ENCODE measurements at places on chromosomes 4 and X.
A peak's percentile ranks its signal among the peaks of the same experiment; 100 is the strongest.

DNA sequence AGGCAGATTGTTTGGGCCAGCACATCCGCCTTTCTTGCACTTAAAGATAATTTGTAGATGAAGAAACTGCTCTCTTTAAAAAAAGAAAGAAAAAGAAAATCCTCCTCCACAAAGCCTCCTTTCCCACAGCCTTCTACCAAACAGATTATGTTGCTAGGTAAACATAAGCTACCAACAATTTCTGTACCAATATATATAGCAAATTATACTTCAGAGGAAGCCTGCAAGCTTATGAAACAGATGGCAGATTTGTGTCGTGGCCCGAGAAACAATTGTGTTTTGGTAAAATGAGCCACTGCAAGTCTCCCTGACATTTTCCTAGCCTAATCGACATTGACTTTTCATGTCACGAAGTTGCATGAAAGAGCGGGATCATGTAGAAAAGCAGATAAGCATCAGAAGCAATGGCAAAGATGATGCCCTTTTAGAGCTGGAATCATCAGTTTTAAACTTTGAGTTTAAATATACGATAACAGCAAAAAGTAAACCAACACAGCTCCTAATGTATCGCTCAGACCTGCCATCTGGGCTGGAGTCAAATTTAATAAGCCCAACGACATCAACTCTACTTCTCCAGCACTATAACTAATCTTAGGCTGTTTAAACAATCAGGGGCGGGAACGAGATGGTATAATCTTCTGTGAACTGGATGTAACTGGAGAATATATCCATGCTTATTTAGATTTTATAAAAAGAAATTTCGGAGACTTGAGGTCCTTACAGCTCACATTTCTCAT lies 94.9 kb upstream of the PLAC1 start:
- DNase-seq: no peak

- no peak for DNase-seq
Observed at GRCh38 chr4:7910952-7911578, 28.6 kb downstream of the AFAP1 start.

- DNase-seq: no peak
Observed at GRCh38 chr4:168881781-168882420, 128.2 kb downstream of the CBR4 start.

DNA sequence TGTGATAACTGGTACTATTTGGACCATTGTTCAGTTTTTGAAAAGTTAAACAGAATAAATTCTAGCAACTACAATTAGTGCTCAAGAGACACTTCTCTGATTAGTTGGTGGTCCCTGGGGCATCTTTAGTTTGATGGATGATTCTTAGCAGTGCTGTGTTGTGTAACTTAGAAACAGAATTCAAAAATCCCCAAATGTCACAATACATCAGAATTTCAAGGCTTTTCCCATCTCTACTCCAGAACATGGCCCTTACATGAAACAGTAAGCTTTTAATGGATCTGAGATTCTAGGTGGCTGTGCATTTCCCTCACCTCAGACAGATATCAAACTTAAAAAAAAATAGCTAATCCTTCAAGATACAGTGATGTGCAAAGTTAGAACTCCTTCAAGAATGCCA lies 104.4 kb upstream of the CXCL13 start:
- no peak for DNase-seq

DNA sequence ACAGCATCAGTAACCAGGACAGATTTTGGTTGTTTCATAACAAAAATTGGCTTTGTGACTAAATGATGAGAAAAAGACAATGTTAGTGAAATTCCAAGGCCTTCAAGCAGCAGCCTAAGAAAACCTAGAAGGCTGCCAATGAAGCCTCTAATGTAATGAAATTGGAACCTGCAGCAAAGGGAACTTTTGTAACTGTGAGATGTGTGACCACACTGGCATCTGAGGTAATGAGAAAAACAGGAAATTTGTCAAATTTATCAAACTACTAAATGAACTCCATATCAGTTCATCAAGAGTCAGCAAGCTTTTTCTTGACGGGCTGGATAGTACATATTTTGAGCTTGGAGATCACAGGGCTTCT lies 30.4 kb upstream of the EMCN start:
- DNase-seq: no peak

GRCh38 chrX:135112096-135112729 lies 8.1 kb downstream of the ETDB start:
- DNase-seq: no peak

DNA sequence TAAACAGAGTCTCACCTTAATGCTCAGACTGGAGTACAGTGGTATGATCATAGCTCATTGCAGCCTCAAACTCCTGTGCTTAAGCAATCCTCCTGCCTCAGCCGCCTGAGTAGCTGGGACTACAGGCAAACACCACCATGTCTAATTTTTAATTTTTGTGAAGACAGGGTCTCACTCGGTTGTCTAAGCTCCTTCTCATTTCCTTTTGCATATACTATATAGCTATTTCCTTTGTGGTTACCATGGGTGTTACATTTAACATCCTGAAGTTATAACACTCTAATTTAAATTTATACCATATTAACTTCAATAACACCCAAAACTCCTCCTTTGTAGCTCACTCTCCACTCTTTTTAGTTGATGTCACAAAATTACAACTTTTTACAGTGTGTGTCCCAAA lies 114.3 kb downstream of the DCK start:
- no peak for DNase-seq

DNA sequence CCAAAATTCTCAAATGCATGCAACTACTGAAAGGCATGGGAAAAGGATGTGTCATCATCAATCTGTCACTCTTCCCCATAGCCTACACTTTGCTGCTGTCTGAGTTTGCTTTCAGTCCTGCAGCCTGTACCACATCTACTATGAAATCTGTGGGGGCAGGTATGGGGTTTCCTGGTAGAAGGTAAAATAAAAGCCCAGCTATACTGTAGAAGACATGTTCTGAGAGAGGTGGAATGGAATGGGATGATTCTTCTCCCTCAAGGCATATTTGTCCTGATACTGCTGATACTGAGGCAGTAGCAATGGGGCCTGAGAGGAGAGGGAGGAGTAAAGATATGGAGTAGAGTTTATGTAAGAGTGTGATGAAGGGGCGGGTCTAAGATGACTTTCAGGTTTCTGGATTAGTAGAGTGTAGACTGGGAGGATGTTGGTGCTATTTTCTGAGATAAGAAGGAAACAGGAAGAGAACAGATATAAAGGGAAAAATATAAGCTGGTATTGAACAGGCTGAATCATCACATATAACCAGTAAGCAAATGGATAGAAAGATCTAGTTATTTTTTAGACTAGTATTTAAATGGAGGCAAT lies 38.7 kb upstream of the GYPA start:
- DNase-seq: no peak

DNA sequence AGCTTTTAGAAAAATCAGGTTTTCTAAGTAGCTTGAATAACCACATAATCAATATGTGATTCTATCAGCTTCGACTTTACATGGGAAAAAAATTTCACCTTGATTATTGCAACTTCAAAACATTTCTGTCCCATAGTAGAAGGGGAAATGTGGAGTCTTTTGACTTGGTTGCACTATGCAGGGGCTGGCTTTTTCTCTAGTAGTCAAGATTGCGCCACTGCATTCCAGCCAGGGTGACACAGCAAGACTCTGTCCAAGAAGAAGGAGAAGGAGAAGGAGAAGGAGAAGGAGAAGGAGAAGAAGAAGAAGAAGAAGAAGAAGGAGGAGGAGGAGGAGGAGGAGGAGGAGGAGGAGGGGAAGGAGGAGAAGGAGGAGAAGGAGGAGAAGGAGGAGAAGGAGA lies 84.9 kb downstream of the MAML3 start:
- no peak for DNase-seq

DNA sequence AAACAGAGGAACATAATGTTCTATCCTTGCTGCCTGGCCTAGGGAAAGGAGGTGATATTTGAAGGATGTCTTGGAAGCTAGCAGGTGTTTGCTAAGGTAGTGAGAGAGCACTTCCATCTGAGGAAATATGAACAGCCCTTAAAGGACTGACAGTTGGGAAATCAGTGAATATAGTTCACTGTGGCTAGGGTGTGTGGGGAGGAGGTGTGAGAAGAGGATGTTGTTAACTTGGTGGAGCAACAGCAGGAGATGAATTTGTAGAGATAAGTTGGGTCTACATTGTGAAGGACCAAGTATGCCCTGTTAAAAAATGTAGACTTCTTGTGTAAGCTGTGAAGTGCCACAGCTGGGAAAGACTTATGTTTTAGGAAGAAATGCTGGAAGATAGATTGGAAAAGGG lies 25.5 kb downstream of the TBC1D19 start:
- peak; percentile 87 for DNase-seq

- no peak for DNase-seq
Observed at GRCh38 chrX:110287605-110288004, 30.3 kb downstream of the AMMECR1 start.

DNA sequence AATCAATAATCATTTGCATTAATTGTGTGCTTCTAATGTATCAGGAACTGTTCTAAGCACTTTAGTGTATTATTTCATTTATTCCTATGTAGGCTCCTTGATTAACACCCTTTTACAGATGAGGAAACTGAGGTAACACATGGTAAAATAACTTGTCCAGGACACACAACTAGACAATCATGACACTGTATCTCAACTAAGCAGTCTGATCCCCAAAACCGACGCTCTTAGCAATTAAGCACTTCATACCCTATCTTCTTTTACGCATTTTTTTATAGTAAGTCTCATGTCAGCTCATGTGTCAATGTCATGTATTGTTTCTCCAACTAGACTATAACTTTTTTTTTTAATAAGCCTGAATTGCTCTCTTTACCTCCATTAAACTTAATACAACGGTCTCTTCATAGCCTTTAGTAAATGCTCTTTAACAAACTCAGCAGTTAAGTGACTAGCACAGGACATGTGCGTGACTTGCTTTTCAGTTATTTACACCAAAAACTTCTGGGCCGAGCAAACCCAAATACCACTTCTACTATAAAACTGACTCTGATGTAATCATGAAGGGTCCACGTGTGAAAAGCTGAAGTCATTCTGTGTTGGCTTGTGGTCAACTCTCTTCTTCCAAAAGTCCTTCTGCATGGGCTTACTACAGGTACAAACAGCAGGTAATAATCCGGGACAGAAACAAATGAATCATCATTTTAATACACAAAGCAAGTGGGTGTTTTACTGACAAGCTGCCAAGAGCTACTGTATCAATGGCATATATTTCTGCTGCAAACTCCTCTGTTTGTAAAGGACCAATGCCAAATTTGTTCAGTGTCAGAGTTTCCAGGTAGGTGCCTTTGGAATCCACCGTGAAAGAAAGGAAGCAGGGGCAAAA lies 7.9 kb upstream of the AMBN start:
- DNase-seq: no peak

DNA sequence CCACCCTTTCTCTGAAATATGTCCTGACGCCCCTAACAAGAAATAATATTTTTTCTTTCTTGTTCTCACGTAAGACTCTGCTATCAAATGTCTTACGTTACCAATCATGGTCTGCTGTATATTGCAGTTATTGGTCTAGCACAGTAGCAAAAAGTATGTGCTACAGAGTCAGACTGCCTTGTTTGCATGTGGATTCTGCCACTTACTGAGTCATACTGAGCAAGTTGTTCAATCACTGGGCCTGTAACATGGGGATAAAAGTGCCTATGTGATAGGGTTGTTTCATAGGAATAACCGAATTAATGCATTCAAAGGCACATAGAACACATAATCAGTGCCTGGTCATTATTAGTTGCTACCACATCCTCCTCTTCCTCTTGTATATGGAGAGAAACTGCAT lies 14.1 kb downstream of the RPGR start:
- no peak for DNase-seq

DNA sequence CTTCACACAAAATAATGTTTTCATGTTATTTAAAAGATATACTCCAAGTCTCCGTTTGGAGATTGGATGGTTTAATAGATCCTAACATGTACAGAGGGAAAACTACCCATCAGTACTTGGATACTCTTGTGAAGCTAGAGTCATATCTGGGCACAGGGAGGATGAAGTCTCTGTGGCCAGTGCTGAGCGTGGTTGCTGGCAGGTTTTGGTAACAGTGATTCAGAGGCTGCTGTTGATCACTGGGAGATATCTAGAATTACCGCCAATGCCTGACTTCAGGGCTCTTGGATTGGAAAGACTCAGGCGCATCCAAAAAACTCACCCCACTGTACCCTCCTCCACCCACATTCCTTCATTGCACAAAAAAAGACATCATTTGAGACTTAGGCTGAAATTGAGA lies 107.2 kb upstream of the PGRMC2 start:
- DNase-seq: no peak

GRCh38 chrX:148632444-148632843 lies 132.0 kb downstream of the AFF2 start:
- DNase-seq: no peak

- no peak for DNase-seq
Observed at GRCh38 chrX:153463031-153463430, 7.3 kb downstream of the HAUS7 start.

DNA sequence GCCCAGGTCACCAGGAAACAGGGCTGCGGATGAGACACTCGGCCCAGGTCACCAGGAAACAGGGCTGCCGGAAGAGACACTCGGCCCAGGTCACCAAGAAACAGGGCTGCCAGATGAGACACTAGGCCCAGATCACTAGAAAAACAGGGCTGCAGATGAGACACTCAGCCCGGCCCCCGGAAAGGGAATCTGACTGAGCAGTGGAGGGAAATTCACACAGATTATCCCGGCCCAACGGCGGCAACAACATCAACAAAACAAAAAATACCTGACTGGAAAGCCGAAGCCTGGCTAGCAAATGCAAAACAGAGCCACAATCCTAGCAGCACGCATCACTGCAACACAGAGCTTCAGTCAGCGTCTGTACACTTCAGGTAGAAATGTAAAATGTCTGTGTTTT lies 20.7 kb downstream of the AFAP1 start:
- no peak for DNase-seq

- DNase-seq: no peak
Observed at GRCh38 chr4:109078724-109079123, 223.7 kb downstream of the COL25A1 start.

DNA sequence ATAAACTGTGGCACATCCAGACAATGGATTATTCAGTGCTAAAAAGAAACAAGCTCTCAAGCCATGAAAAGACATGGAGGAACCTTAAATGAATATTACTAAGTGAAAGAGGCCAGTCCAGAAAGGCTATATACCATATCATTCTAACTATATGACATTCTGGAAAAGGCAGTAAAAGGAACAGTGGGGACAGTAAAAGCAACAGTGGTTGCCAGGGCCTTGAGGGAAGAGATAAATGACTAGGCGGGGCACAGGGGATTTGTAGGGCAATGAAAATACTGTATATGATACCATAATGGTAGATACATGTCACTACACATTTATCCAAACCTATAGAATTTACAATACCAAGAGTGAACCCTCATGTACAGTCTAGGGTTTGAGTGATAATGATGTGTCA lies 115.3 kb downstream of the ATP8A1 start:
- DNase-seq: no peak

DNA sequence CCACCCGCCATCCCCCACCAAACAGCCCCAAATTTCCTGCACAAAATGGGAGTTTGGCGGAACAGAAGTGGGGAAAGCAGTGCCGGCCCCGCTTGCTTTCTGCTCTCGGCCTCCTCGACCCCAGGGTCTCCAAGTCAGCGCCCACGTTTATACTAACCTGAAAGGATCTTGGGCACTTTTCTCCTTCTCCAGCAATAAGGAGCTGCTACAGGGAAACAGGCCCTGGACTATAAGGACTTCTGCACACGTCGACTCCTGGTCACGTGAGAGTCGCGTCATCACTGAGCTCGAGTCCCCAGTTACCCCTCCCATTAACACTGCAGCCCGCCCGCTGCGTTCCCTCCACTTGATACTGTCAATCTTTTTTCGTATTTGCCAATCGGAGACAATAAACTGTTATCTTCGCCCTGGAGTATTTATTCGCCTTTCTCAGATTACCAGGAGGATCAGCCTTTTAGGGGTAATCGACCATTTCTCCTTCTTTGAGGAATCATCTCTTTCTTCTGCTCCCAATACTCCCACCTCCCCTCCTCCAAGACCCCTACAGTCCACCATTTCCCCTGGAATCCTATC lies at the start of gene TCEAL8:
TCEAL8 (minus strand) TSS at position 235 of the 573 bp plus-strand sequence. CDS start 1,176 bp downstream, outside the sequence.
- no peak for DNase-seq
